ENCODE measurements at places on chromosomes 6 and 20. TPM values are rescaled to one million over a fixed set of nuclear protein-coding genes. Genes with fewer than 3 reads are reported as not detected.

Gene OOEP
- not detected for polyA plus RNA-seq

Gene ESF1
- polyA plus RNA-seq, result 33.6 TPM

GRCh38 chr6:89244241-89244985, 27.3 kb upstream of the GABRR1 start:
- DNase-seq, result no peak

Gene LTB
- 0.91 TPM for polyA plus RNA-seq

DNA sequence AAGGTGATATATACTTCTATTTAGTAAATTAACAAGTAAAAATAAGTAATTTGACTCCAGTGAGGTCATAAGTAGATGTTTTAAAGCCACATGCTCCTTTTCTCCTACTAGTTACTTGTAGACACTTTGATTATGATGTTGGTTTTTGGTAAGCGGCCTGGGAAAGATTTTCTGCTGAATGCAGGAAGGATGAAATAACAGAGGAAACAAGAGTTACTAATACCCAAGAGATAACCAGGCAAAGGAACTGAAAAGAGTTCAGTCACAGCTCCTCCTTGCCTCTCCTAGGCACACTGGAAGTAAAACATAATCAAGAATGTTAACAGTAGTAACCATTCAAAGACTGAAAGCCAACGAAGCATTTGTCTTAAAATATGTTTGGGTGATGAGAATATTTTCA, 203.3 kb downstream of the RNGTT start:
- DNase-seq, result no peak

Gene BPIFA1
- not detected for polyA plus RNA-seq

DNA sequence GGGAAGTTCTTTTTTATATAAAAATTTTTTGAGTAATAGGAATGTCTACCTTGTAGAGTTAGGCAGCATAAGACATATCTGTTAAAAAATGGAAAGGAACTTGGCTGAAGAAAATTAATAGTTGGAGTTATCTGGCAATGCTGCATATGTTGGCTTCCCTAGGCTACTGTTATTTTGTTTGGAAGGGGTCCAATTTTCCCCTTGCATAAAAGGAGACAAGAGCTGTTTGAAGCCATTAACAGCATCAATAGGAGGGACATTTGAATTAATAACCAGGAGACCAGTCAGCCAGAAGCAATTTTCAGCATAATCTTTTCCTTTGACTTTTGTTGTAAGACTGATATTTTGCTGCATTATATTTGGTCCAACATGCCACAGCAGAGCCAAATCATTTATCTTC, 80.9 kb upstream of the TAB2 start:
- peak; percentile 45 for DNase-seq

Gene KCNG1
- polyA plus RNA-seq, result 4.3 TPM

DNA sequence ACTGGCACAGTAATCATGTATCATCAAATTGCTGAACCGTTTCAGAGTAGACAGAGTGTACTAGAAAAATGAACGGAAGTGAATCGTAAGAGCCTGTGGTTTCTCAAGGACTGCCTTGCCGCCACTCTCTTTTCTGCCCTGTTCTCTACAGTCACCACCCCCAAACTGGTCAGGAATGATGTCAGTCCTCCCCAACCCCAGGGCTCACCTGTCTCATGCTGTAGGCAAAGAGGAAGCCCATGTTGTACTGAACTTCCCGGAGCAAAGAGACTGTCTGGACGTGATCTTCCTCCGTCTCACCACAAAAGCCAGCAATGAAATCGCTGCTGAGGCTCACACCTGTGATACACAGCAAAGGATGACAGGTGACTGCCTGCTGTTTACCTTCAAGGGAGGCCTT, 31.0 kb downstream of the CDK5RAP1 start:
- no peak for DNase-seq

- DNase-seq, result no peak
Observed at GRCh38 chr6:20479060-20479459, 55.2 kb upstream of the CDKAL1 start.

- no peak for DNase-seq
Observed at GRCh38 chr20:17594443-17594842, 24.6 kb downstream of the DSTN start.

Gene PXMP4
- polyA plus RNA-seq, result 8.4 TPM
